ENCODE measurements at places on chromosomes 7 and 10.

DNA sequence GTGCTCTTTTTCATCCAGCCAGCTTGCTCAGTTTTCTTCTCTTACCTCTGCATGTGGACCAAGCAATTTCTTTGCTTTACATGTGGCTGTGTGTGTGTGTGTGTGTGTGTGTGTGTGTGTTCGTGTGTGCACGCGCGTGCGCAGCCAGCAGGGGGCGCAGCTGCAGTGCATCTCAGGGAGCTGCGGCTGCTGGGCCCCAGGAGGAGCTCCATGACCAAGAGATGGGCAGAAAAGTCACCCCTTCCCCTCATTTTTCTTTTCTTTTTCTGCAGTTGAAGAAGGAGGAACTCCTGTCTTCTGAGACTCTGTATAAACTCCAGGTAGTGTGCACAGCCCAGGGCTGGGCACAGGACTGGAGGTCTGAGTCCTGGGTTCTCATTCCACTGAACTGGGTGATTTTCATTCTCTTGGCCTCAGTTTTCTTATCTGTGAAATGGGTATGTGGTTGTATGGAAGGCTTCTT lies 41.8 kb downstream of the BLNK start:
- DNase-seq = no peak

GRCh38 chr10:105952153-105952552 lies 1212.4 kb downstream of the SORCS1 start:
- DNase-seq = no peak

DNA sequence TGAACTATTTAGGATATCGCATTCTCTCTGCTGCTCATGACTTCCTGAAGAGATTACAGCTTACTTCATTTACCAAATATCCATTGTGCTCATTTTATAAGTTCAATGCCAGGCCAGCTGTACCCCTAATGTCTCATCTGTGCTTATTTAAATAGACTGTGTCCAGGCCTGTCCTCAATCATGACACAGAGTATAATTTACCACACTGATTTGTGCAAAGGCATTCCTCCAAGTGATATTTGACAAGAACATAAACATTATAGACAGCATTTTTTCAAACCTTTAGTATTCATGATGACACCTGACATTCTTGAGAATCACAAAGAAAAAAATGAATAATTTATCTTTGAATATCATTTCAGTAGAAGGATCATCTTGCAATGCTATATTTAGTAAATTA lies 260.1 kb upstream of the SEMA3D start:
- no peak for DNase-seq

- no peak for DNase-seq
Observed at GRCh38 chr10:119829429-119829828, 43.2 kb downstream of the MCMBP start.

- DNase-seq = no peak
Observed at GRCh38 chr7:1019789-1020610, 24.3 kb upstream of the GPR146 start.

- DNase-seq = no peak
Observed at GRCh38 chr10:80279146-80279545, 10.3 kb downstream of the MAT1A start.

DNA sequence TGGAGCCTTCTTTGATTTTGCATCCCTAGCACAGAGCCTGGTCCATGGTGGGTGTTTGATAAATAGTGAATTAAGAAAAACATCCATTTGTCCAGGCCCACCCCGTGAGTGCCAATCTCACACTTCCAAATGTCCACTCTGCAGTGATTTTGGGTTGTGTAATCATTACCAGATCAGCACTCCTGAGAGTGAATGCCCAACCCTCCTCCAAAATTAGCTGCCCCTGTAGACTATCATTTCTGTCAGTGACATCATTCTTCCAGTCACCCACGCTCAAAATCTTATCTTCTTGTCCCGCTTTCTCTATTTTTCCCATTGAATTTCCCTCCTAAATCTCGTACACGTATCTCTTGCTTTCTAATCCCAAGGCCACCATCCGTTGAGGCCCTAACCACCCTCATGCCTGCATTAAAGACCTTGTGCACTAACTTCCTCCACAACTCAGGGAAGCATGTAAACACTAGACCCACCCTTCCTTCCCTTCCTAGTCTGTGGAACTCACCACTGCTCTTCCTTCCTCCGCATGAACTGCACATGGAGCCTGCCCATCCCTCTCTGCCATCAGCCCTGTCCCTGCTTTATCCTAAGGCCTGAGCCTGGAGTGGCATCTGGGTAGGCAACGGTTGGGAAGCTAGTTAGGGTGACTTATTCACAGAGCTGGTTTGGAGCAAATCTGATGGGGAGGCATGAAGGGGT lies 32.8 kb downstream of the PIK3AP1 start:
- DNase-seq = no peak

GRCh38 chr7:151672716-151673115 lies 153.0 kb upstream of the RHEB start:
- no peak for DNase-seq

- no peak for DNase-seq
Observed at GRCh38 chr7:127250312-127251035, 2.3 kb downstream of the GRM8 start.

- peak; percentile 22 for DNase-seq
Observed at GRCh38 chr7:151271699-151272355, 23.3 kb upstream of the SMARCD3 start.

DNA sequence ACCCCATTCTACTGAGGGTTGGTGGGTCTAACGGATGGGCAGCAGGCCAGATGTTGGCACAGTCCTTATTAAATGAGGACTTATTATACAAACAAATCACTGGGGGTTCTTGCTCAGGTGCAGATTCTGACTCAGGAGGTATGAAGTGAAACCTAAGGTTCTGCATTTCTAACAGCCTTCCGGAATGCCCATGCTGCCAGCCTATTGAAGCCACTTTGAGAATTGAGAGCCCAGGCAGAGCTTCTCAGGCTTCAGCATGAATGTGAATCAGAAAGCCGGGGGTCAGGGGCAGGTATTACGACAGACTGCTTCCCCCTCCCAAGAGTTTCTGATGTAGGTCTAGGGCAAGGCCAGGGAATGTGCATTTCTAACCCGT lies 34.1 kb upstream of the NPFFR1 start:
- DNase-seq = no peak

DNA sequence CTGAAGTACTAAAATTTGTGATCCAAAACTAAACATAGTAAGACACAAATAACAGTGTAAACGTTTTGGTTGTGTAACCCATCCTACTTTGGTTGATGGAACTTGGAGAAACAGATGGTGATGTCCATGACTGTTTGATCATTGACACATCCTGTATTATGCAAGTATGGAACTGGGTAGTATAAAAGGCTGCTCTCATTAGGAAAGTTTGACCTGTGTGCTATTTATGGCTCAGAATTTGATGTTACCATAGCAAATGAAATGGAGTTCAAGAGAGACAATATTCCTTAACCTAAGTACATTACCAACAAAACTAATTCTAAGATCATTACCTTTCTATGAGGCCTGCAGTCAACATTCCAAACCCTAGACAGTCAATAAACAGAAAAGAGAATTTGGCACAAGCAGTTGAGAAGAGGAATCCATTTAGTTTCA lies 39.9 kb downstream of the DKK1 start:
- peak; percentile 82 for DNase-seq

DNA sequence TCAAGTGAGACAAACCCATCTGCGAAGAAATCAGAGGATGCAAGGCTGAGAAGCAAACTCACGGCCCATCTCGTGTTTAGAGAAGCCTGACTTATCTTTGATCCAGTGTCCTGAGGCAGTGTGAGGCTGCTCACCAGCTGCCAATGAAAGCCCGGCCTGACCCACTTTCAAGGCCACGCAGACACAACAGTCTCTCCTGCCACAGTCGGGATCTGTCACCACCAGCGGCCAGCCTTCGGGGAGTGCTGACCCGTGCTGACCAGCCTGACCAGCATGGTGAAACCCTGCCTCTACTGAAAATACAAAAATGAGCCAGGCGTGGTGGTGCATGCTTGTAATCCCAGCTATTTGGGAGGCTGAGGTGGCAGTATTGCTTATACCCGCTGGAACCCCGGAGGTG lies 7.4 kb upstream of the DNAJB6 start:
- DNase-seq = no peak

- DNase-seq = no peak
Observed at GRCh38 chr7:34165927-34166550, 260.7 kb downstream of the BMPER start.

GRCh38 chr7:40647719-40648118 lies 512.9 kb downstream of the SUGCT start:
- no peak for DNase-seq

- no peak for DNase-seq
Observed at GRCh38 chr10:128930515-128930914, 536.5 kb upstream of the MGMT start.

- peak; percentile 71 for DNase-seq
Observed at GRCh38 chr10:114577133-114577532, 80.9 kb downstream of the ABLIM1 start.

- no peak for DNase-seq
Observed at GRCh38 chr10:23293145-23293724, 51.4 kb downstream of the C10orf67 start.

DNA sequence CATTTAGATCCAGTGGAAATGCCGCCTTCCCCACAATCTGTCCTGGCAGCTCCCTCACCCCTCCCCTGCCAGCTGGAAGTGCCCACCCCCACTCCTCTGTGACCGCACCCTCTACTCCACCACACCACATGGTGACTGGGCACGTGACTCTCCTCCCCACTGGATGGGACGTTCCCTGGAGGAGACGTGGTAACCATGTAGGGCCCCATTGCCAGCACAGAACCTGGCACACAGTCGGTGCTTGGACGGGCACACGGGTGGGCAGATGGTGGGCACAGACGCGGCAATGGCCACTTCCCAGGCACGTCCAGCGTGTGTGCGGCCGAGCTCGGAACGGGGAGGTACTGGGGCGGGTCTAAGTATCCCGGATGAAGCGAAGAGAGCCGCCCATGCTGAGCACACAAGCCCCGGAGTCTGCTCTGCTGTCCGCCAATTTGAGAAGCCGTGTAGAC lies 245.6 kb downstream of the MAD1L1 start:
- DNase-seq = no peak

DNA sequence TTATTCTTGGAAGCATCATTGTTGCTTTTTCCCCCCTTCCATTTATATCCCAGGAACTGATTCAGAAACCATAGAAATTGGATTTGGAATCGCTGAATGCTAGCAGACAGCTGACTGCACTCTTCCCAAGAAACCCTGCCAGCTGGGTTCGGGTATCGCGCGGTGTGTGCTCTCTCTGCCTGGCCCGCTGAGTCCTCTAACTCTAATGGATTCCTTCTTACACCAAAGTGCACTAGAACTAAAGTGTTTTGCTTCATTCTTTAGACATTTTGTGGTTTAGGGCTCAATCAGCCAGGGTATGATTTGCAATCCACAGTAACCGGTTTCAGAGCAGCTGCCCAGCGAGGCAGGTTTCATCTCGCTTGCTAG lies 92.2 kb downstream of the EGFR start:
- DNase-seq = peak; percentile 64

Data from BJ (cell line).